ENCODE measurements at places on chromosomes 11 and 22.

DNA sequence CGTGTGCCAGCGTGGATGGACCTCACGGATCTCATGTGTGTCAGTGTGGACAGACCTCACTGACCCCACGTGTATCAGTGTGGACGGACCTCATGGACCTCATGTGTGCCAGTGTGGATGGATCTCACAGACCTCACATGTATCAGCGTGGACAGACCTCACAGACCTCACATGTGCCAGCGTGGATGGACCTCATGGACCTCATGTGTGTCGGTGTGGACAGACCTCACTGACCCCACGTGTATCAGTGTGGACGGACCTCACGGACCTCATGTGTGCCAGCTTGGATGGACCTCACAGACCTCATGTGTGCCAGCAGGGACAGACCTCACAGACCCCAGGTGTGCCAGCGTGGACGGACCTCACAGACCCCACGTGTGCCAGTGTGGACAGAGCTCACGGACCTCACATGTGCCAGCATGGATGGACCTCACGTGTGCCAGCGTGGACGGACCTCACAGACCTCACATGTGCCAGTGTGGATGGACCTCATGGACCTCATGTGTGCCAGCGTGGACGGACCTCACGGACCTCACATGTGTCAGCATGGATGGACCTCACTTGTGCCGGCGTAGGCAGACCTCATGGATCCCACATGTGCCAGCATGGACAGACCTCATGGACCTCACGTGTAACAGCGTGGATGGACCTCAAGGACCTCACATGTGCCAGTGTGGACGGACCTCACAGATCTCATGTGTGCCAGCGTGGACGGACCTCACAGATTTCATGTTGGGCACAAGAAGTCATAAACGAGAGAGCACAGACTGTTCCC lies 18.2 kb downstream of the TTLL8 start:
- no peak for DNase-seq

GRCh38 chr11:77167111-77167626 lies 39.1 kb downstream of the MYO7A start:
- DNase-seq: no peak

DNA sequence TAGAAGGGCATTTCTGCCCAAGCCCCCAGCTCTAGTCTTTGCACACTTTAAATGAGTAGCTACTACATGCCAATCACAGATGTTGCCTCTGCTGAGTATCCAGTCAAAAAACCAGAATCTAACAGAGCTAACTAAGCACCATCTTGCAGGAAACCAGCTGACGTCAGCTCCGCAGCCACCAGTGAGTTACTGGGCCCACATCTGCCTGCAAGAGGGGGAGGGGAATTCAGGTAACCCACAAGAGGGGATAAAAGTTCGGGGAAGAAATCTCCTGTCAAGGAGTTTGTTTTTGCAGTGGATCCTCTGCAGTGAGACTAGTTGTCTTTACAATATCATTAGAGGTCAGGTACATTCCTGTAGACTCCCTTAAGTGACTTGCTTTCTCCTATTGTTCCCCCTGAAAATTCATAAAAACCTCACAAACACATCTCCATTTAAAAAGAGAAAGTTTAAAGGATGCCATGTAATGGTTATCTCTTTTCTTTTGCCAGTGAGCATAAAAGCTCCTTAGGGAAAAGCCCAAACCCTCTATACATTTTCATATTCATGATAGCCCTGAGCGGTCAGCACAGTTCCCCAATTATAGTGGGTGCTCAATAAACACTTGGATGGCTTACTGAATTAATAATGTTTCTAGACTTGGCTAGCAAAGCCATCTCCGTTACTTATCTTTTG lies 9.3 kb downstream of the CD44 start:
- DNase-seq: no peak

GRCh38 chr11:10520562-10520961 lies 20.4 kb downstream of the RNF141 start:
- no peak for DNase-seq

DNA sequence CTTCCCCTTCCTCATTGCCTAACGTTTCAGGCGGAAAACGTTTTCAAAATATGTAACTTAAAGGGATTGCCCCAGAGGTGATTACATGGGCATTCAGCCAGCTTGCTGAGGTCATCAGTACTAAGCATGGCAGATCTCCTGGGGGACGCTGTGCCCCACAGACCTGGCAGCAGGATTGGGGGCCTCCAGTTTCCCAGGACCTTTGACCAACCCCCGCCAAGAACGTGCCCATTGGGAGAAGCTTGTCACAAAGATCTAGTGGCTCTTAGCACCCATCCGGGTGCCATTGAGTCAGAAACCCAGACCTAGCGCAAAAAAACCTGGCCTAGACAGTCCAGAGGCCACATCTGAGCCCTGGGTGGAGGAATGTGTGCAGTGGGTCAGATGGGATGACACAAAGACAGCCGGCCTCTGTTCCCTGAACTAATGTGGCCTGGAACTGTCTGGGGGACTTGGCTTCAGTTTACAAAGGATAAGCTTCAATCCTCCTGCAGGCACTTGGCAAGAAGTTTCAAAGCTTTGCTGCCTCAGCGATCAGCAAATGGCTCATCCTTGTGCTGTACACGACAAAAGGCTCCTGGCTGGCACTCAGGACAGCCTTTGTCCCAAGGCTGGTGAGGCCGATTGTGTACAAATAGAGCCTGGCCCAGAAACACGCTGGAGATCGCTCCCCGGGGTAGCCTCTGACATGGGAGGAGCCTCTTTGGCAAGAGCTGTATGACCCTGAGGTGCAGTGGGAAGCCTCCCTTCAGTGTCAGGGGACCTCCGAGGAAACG lies 9.5 kb downstream of the C1QTNF6 start:
- peak; percentile 24 for DNase-seq

Measured in Caki2 (cell line).